Stimulated activated CD4-positive, alpha-beta T cell treated with anti-CD3 and anti-CD28 coated beads, TNF-alpha, amount 100 ng/mL, for 24 hours (primary cell): ENCODE measurements at places on chromosomes 7 and 10.

GRCh38 chr7:127413962-127414361 lies 21.5 kb upstream of the ZNF800 start:
- no peak for DNase-seq

GRCh38 chr7:13290975-13291374 lies 603.5 kb downstream of the ARL4A start:
- DNase-seq: no peak

- no peak for DNase-seq
These were observed 55.6 kb upstream of the KMT2E start for GRCh38 chr7:104958371-104958865.

DNA sequence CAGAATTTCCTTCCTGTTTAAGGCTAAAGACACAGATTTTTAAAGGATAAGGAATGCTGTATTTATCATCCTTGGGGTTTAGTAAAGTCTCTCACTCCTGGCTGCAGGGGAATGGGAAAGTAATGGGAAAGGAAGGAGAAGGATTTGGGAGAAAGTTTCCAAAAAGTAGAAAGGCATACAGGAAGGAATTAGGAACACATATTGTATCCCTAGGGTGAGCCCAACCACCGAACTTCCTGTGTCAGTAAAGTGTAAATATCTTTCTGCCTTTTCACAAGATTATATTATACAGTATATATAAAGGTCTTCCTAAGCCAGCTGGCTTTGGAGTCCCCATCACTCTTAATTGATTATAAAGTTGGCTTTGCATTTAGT lies 12.0 kb upstream of the UBE2D1 start:
- DNase-seq: no peak

DNA sequence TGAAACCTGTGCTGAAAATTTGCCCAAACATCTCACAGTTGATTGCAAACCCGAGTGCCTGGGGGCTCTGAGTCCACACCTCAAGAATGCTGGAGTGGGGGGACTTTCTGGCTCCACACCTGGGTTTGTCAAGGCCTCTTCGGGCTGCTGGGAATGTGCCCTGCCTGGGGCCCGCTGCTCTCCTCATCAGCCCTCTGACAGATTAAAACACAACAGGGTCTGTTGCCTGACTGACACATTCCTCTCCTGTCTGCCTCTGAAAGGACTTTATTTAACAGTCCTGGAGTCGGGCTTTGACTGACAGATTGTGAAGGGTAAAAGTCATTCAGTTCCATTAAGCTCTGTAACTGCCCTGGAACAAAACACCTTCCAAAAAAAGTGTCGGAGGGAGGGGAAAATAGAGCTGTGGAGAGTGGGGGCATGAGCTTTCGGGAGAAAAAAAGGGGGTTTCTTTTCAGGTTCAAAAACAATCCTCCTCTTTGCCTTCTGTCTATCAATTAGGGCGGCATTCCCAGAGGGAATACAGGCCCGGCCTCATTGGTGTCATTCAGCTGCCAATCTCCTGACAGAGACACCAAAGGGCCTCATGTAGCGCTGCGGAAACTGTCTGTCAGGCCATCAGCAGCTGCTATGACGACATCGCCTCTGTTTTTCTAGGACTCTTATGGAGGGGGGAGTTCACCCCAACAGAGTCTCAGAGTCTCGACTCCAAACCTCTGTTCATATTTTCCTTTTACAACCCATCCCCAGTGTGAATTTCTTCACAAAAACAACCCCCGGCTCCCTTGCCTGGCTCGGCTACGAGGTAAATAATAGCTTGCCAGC lies 398.8 kb upstream of the NFE2L3 start:
- no peak for DNase-seq

GRCh38 chr10:89302625-89303024 lies 779 bp downstream of the IFIT2 start:
- no peak for DNase-seq

- DNase-seq: no peak
These were observed 143.8 kb downstream of the ZNF248 start for GRCh38 chr10:37713642-37714041.

- no peak for DNase-seq
These were observed 54.1 kb downstream of the FAM171A1 start for GRCh38 chr10:15316871-15317464.

GRCh38 chr7:90877201-90877600 lies 281.1 kb downstream of the CDK14 start:
- DNase-seq: no peak

GRCh38 chr10:44281089-44281613 lies 103.7 kb downstream of the CXCL12 start:
- no peak for DNase-seq

DNA sequence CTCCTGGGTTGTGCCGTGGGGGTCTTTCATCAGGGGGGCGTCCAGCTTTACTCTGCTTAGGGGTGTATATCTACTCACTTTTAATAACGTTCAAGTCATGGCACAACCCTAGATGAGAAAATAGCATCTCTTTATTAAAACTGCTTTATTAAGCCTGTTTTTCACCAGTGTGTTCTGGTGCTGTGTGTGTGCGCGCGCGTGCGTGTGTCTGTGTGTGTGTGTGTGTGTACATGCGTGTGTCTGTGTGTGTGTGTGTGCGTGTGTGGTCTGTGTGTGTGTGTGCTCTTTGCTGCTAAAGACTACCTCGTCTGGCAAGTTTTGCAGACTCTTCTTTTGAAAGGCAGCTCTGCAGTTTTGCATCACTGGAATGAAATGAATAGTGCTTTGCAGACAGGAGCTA lies 390.9 kb upstream of the MKI67 start:
- DNase-seq: no peak

- no peak for DNase-seq
These were observed 99.1 kb upstream of the CACUL1 start for GRCh38 chr10:118853916-118854315.

DNA sequence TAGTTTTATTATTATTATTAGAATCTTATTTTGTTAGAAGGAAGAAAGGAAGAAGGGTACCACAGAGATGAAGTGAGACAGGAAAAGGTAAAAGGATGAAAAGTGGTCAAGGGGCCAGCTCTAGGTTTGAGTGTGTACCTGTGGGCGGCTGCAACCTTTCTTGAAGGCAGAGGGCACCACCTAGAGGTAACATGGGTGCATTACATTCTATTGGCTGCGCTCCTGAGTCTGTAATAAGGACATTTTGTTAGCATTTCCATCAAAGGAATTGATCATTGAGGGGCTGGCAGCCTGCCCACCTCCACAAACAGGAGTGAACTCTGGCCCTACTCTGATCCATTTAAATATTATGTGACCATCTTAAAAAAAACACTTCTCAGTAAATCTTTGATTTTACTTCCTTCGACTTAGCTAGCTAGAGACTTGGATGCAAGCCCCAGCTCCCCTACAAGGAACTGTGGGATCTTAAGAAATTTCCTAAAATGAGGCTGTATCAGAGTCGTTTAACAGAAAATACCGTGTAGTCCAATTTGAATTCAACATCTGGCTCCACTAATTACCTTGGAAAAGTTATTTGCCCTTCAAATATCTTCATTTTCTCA lies 610.4 kb downstream of the IPMK start:
- DNase-seq: peak; percentile 0
